ENCODE measurements at places on chromosomes 2 and 18.
A peak's percentile ranks its signal among the peaks of the same experiment; 100 is the strongest.

GRCh38 chr2:213991453-213992108 is 419.3 kb upstream of the VWC2L start:
- no peak for DNase-seq

GRCh38 chr2:55419233-55419678 is 400 bp downstream of the CCDC88A start:
- DNase-seq, result no peak

- DNase-seq, result no peak
Measured at GRCh38 chr2:200428961-200429665, 80.8 kb downstream of the KCTD18 start.

- no peak for DNase-seq
Measured at GRCh38 chr2:7840651-7841380, 841.0 kb upstream of the ID2 start.

DNA sequence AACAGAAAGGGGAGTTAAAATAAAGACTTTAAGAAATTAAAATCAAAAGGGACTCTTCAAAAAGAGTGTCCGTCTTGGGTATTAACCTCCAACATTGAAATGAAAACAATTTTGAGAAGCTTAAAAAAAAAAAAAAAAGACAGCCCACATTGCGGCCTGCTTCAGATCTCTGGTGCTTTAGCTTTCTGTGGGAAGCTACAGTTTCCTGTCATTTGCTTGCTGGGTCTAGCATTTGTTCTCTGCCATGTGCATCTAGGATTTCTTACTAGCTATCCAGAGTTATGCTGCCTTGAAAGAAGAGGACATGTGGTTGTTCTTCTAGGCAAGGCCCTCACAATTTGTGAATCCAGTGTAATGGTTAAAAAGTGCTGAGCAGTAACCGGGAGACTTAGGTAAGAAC is 375.3 kb downstream of the SLC4A3 start:
- DNase-seq, result no peak

- DNase-seq, result peak; percentile 84
Measured at GRCh38 chr2:84495539-84496146, 20.7 kb upstream of the DNAH6 start.

All from kidney capillary endothelial cell (primary cell).